RPMI7951 (cell line): ENCODE measurements at places on chromosomes 4 and X. TPM values are rescaled to one million over a fixed set of nuclear protein-coding genes. Genes with fewer than 3 reads are reported as not detected.

DNA sequence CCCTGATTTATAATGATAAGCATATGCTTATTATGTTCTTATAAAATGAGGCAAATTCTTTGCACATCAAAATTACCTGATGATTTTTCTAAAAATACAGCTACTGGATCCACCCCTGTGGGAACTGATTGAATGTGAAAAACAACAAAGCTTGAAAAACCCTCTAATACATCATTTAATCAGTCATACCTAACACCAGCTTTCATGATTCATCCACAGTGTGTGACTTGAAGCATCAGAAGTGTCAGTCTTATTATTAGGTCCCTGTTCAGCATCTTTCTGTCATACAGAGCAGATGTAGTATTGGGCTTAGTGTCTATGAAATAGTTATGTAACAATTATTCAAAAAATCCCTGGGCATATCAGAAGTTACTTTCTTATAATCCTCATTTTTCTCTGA is 671.3 kb upstream of the GALNT7 start:
- DNase-seq = no peak

- peak; percentile 46 for DNase-seq
Measured at GRCh38 chr4:15729910-15730533, 27.2 kb downstream of the BST1 start.

- DNase-seq = peak; percentile 2
Measured at GRCh38 chr4:43452948-43453347, 560.4 kb downstream of the GRXCR1 start.

DNA sequence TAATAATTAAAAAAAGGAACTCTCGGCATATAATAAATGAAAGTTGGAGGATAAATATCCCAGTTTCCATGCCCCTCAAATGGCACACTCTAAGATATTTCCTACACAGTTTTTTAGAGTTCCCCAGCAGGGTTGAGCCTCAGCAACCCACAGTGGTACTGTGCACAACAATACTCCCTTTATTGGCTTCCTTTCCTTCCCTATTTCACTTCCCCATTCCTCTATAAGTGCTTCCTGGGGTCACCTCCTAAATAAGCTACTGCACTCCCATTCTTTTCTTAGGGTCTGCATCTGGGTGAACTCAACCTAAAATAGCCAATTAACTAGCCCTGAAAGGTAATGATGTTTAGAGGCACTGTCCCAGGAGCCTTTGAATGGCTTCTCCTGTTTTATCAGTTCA is 76.4 kb upstream of the NHS start:
- DNase-seq = no peak

GRCh38 chrX:31464306-31464915 is 392.6 kb upstream of the FTHL17 start:
- no peak for DNase-seq

- no peak for DNase-seq
Measured at GRCh38 chrX:28585767-28586166, 1.5 kb upstream of the IL1RAPL1 start.

DNA sequence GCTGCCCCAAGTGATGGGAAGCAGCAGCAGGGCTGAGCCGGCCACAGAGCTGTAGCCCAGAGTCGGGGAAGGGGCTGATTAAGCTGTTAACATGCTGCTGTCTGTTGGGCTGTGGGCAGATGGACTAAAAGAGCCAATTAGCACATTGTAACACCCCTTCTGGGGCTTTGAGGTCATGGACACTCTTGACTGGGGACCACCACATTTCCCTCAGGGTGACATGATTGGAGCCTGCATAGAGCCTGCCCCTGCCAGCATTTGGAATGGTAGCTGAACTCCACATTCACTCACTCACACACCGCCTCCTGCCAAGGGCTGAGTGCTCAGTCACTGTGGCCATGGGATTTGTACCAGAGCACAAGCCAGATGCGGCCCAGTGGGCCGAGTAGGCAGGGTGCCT is 646.9 kb downstream of the FAT4 start:
- no peak for DNase-seq

CYTL1 gene
- 24.4 and 24.6 TPM in 2 replicates for total RNA-seq

- DNase-seq = no peak
Measured at GRCh38 chr4:1550122-1551070, 133.7 kb downstream of the FAM53A start.
